Activated naive CD8-positive, alpha-beta T cell treated with anti-CD3 and anti-CD28 coated beads, Interleukin-2, amount 10 ng/mL, durations not matched to agents 7 days and 5 days (primary cell): ENCODE measurements at places on chromosomes 1 and 21.
A peak's percentile ranks its signal among the peaks of the same experiment; 100 is the strongest.

DNA sequence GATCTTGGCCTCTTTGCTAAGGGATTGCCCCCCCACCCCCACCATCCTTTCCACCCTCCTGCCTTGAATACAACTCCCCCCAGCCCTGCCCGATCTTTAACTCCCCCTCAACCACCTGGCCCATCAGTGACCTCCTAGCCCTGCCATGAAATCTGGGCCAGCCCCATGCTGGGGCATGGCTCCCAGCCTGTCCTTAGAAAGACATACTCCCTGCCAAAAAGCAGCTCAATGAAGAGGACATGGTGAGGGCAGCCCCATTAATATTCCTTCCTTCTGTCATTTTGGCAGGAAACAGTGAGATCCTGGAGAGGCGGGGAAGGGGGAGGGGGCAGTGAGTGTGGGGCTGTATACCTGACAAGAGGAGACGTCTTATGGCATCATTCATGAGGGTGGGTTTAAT, 66.8 kb upstream of the DISP3 start:
- no peak for DNase-seq

GRCh38 chr1:93095804-93096585, 16.9 kb downstream of the MTF2 start:
- no peak for DNase-seq

DNA sequence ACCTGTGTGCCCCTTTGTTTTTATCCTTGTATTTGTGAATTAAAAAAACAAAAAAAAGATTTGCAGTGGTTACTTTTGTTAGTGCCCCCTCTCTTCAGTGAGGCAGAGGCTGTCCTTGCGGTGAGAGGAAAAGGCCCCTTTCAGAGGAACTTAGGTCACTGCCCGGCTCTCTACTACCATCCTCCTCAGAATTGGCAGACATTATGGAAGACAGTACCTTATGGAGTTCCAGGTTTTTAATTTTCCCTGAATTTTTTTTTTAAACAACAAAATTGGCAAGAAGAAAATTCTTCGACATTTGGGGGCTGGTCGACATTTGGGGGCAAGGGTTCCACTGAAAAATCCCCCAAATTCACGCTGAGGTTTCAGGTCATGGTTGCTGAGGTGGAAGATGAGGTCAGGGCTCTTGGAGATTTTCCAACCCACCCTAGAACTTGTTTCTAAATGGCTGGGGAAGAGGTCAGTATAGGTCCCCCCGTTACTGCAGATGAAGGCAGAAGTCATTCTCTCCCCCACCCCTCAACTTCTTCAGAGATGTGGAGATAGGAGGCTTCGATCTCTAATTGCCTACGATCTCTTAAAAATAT, 5.3 kb downstream of the RXFP4 start:
- DNase-seq = no peak

GRCh38 chr1:78280626-78281025, 210.1 kb upstream of the PTGFR start:
- DNase-seq = no peak

GRCh38 chr1:43444836-43445235, 8.9 kb downstream of the HYI start:
- DNase-seq = peak; percentile 10

DNA sequence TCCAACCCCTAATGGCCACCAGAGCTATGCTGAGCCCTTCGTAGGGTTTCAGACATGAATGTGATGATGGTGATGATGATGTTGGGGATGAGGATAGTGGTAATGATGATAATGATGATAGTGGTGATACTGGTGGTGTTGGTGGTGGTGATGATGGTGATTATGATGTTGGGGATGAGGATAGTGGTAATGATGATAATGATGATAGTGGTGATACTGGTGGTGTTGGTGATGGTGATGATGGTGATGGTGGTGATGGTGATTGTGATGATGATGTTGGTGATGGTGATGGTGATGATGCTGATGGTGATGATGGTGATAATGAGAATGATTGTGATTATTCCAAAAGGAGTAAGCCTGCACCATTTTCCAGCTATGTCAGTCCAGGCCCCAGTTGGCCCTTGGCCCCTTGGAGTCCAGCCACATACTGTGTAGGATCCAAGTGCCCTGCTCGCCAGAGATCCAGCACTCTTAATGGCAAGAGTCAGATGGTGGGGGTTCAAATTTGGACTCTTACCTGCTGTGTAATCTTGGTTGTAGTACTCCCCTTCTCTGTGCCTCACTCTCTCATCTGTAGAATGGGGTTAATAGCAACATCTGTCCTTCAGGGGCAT, 28.3 kb downstream of the AJAP1 start:
- no peak for DNase-seq

DNA sequence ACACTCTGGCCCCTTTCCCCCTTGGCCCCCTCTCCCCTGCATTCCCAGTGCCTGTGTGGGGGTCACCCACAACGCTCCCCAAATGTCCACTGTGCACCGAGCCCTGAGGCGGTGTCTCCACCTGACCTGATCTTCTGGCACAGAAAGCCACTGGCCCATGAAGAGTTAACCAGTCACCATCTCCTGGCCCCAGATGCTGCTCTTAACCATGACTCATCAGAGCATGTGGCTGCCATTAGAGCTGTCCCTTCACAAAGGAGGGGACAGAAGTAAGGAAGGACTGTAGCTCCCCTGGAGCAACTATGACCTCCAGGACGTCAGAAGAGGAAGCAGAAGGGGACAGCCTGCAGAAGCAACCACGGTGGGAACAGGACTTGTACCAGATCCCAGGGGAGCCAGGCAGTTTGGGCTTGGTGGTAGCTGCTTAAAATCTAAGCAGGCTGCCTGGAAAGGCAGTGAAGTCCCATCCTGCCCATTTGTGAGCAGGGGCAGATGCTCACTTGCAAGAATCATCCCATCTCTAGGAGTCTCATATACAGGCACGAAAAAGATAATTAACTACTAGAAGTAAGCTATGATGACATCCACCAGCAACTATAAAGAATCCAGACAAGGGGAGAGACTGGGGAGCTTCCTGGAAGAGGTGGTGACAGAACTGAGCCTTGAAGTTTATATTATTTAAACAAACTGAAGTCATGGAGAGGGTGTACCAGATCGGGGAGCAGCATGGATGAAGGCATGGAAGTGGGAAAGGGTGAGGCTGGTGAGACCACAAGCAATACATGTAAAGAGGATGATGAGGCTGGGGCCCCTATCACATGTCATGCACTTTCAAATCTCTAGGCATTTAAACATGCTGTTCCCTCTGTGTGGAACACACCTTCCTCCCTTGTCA, 1.1 kb upstream of the TTC39A start:
- DNase-seq = no peak

DNA sequence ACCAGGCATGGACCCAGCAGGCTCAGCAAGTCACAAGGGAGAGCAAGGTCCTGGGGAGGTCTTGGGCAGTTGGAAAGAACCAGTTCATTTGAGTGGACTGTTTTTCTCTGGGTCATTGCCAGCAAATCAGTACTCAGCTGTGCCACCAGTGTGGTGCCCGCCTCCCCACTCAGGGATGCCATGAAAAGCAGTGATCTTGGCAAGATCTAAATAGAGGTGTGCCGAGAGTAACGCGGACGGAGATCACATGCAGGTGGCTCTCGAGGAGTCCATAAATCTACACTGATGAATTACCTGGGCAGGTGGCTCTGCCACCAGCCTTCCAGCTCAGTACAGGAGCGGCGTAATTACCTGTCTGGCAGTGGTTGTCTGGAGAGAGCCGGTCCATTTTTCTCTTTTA, 642.2 kb downstream of the PTPRU start:
- DNase-seq = no peak

DNA sequence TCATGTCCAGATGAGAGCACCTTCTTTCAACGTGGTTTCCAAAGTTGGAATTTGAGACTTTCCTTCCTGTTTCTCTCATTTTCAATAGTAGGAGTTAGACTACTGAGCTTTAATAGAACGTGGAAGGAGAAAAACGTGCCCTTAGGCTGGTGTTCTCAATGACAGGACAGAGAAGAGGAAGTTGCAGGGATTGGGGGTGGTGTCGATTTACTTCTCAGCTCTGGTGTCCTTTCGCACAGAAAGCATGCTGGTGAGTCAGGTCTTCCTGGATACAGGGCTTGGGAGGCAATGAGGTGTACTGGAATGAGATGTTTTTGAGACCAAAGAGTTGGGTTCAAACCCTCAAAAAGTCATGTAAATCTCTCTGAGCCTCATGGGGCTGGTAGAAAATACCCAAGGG, 67.1 kb downstream of the HIVEP3 start:
- no peak for DNase-seq

- DNase-seq = no peak
Measured at GRCh38 chr1:218874313-218874712, 299.4 kb upstream of the LYPLAL1 start.

- no peak for DNase-seq
Measured at GRCh38 chr1:221739018-221739676, 2.7 kb downstream of the DUSP10 start.

- DNase-seq = no peak
Measured at GRCh38 chr1:236280438-236281197, 1.1 kb downstream of the ERO1B start.

- no peak for DNase-seq
Measured at GRCh38 chr1:71156590-71156989, 75.8 kb upstream of the ZRANB2 start.

- no peak for DNase-seq
Measured at GRCh38 chr1:35460796-35461195, 96.4 kb downstream of the KIAA0319L start.
